ENCODE measurements at places on chromosomes 4 and X.

DNA sequence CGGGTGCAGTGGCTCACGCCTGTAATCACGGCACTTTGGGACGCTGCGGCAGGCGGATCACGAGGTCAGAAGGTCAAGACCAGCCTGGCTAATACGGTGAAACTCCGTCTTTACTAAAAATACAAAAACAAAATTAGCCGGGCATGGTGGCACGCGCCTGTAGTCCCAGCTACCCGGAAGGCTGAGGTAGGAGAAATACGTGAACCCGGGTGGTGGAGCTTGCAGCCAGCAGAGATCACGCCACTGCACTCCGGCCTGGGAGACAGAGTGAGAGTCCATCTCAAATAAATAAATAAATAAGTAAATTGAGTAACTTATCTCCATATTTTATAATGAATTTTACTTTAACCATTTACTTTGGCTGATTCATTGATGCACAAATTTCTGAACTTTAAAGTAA lies 1913.3 kb downstream of the PCDH7 start:
- DNase-seq: no peak

- DNase-seq: no peak
Observed at GRCh38 chrX:100672966-100673365, 29.0 kb downstream of the SRPX2 start.

DNA sequence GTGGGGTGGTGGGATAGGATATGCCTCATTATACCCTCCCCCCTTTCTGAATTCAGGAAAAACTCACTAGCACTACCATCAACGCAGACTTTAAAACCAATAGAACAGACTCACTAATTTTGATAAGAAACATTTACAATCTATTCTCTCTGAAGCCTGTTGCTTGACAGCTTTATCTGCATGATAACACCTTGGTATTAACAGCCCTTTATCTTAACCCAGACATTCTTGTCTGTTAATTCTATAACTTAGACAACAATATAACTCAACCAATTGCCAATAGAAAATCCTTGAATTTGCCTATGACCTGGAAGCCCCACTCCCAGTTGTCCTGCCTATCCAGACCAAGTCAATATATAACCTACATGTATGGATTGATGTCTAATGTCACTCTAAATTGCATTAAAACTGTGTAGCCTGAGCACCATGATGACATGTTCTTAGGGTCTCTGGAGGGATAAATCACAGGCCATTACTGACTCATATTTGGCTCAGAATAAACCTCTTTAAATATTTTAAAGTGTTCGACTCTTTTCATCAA lies 1.5 kb upstream of the UGT2A3 start:
- no peak for DNase-seq

DNA sequence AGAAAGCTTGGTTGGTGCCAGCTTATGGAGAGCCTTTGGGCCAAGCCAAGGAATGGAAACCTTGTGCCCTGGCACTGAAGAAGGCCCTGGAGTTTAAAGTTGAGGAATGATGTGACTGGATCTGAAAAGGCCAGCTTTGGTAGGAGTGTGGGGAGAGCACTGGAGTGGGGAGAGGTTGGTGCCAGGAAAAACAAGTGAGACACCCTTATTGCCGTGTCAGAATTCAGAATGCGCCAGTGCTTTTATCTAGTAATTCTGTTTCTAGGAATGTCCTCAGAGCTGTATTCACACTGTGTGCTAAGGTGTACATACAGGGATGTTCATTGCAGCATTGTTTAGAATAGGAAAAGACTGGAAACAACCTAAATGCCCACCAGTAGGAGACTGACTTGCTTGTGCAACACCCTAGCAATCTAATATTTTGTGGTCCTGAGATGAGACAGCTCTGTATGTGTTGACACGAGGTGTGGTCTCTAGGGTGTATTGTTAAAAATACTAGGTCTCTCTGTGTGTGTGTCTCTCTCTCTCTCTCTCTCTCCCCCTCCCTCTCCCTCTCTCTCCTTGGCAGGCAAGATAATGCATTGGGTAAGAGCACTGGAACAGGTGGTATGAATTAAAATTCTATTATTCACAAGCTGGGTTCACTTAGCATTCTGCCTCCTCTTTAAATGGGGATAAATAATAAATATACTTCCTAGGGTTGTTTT lies 107.8 kb downstream of the GATB start:
- DNase-seq: no peak

GRCh38 chr4:87406462-87406861 lies 15.5 kb upstream of the HSD17B11 start:
- DNase-seq: no peak

DNA sequence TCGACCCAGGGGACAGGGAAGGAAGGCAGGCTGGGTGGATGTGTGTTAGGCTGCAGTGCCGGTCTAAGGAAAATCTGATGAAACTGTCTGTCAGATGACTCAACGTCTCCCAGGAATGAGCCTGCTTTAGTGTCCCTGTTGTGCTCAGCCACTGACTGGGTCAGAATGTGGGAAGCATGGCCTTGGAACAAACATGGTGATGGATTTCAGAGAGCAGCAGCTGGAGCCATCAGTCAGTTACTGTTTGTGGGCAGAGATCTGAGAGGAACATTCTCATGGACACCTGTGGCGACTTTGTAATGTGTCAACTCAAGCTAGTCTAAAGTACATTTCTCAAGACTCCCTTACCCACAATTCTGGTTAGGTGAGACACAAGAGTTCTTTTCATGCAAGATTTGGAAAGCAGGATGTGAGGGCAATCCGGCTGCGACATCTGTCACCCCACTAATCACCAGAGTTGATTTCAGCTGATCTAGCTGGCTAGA lies 63.2 kb downstream of the ANAPC10 start:
- no peak for DNase-seq
